ENCODE measurements at places on chromosomes 6 and 20.

- DNase-seq, result no peak
These were observed 17.1 kb downstream of the DIDO1 start for GRCh38 chr20:62908971-62909791.

GRCh38 chr6:71490876-71491275, 202.3 kb downstream of the OGFRL1 start:
- no peak for DNase-seq

DNA sequence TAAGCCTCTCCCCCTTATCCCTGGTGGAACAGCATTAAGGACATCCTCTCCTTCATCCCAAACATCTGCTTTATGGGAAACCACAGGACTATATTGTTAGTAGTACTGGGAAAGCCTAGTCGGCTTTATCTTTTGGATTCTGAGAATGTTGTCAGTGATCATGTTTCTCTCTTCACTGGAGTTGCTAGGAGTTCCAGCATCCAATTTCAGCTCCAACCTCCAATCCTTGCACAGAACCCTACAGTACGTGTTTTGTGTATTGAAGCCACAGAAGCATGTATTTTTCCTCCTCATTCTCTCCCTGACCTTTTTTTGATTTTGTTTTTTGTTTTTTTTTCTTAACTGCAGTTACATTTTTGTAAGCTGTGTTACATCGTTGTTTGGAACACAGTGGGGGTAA, 84.0 kb downstream of the PHACTR3 start:
- DNase-seq, result no peak

DNA sequence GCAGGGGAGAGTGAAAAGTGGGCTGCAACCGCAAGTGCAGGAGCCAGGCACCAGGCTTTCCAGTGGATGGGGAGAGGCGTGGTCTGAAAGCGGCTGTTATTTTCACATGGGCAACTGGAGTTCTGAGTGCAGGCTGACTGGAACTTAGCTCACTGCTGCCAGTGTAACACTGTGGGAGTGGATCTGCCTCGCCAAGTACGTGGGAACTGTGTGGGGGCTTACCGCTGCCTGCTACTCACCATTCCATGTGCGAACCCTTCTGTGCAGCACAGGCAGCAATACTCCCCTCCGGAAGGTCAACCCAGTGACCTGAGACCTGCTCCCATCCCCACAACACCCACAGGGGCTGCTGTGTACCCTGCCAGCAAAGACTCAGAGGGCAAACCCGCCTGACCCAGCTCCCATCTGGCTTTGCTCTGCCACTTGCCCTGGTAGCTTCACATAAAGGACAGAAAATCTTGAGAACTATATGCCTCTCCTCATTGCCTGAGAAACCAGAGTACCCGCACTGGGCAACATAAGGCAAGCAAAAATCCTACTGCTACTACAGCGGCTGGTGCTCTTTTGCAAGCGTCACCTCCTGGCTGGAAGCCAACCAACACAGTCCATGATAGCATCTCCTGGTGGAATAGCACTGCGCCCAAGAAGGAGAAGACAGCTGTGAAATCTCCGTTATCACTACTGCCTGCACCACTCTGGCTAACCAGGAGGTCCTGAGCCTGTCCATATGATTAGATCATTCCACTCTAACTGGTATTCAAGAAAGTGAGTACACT, 54.4 kb upstream of the SIRPG start:
- no peak for DNase-seq

DNA sequence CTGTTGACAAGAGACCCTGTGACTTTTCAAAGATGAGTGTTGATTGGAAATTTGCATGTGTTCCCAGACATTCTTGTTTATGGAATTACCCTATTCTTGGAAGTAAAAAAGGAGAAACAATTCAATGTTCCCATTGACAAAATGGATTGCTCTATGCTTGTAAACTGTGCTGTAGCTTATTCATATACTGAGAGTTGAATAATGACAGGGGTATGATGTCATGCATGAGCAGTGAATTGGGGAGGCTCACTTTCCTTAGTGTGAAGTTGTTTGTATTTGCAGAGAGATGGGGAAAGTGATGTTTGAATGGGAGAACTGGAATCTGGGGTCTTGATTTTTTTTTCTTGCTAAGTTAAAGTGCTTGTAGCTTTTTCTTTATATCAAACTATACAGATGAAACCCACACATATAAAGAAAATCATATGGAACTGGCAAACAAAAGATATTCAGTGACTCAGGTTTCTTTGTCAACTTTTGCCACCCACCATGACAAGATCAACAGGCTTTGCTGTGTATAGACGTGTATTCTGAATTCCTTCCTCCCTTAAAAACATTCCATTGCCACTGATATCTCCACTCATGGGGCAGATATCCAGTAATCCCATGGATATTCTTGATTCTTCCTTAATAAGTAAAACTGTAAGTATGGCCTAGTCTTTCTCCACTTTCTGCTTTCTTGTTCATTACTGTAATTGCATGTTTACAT, 97.8 kb upstream of the JAG1 start:
- no peak for DNase-seq

DNA sequence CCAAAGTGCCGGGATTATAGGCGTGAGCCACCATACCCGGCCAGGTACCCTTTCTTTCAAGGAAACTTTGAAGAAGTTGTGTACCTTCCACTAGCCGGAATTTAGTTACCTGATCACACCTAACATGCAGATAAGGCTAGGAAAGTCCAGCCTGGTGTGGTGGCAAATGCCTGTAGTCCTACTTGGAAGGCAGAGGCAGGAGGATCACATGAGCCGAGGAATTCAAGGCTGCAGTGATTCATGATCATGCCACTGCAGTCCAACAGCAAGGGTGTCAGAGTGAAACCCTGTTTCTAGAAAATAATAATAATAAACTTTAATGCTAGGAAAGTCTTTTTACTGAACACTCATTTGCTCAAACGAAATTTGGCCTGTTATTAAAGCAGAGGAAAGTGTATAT, 21.0 kb downstream of the NFYA start:
- no peak for DNase-seq

DNA sequence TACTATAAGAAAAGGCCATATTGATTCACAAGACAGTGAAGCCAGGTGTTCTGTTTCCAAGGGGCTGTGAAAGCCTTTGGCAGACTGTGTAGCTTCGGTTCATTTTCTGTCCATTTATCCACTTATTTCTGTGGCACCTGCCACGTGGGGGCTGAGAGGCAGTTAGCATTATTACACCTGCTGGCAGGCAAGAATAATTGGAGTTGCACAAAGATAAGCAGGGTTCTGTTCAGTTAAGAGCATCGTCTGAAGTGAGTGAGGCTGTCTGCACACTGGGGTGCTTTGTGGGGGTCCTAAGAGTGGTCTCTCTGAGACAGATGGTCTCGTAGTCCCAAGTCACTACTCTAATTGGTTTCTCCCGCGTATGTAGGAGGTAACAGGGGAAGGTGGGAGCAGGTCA, 60.6 kb upstream of the CCN6 start:
- no peak for DNase-seq

GRCh38 chr6:168563656-168564055, 122.7 kb downstream of the SMOC2 start:
- no peak for DNase-seq

All from stimulated activated CD8-positive, alpha-beta memory T cell treated with anti-CD3 and anti-CD28 coated beads, Interleukin-2, amount 100 ng/mL, for 48 hours (primary cell).